ENCODE measurements at places on chromosomes 2 and 18.
A peak's percentile ranks its signal among the peaks of the same experiment; 100 is the strongest.

DNA sequence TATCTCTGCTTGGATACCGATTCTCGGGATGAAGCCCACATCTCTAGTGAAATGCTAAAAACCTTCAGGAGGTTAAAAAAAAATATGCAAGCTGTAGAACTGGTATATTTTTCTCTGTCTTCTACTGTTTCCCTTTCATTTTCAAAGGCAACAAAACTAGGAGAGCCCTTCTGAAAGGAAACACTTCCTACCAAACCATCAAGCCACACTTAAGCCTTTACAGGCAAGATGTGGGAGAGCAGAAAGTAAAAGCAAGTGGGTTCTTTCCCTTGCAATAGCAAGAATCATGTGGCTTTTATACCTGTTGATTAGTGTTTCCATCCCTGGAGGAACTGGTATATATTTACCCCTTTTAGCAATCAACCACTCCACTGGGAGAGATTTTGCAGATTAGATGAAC, 147.9 kb upstream of the ACAA2 start:
- no peak for DNase-seq

DNA sequence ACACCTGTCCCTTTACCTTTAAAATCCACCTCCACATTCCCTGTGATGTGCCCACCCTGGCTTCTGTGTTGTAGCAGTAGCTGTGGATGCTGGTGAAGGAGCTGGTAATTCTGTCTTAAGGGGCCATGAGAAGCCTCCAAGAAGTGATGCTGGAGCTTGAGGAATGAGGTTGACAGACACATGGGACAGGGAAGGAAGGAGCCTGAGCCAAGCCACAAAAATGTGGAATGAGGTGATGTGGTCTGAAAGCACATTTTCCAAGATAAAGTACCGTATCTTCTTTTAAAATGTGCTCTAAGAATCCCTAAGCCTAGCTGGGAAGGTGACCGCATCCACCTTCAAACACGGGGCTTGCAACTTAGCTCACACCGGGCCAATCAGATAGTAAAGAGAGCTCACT, 31.2 kb downstream of the VWA3B start:
- DNase-seq = no peak

- no peak for DNase-seq
Measured at GRCh38 chr2:121561617-121562268, 31.1 kb downstream of the RNU4ATAC start.

DNA sequence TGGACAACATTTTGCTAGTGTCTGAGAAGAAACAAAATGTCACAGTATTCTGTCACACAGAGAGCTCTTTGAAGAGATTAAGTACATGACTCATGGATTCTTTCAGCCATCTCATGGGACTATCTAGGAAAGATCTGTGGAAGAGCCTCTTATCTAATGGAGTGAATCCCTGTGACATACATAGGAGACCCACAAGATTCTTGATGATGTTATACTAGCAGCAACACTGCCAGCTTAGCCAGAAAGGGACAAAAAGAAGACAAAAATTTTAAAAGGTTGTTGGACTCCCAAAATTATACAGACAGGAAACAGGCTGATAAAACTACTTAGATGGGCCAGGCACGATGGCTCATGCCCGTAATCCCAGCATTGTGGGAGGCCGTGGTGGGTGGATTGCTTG, 143.3 kb upstream of the MGAT5 start:
- no peak for DNase-seq

DNA sequence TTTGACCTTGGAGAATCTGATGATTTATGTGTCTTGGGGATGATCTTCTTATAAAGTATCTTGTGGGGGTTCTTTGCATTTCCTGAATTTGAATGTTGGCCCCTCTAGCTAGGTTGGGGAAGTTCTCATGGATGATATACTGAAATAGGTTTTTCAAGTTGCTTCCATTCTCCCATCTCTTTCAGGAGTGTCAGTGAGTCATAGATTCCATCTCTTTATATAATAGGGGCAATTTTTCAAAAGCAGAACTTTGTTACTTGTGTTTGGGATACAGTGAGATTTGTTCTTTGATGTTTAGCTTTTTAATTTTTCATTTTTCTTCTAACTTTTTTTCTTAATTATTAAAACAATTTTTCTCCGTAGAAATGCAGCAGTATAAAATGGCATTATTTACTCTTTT, 19.4 kb downstream of the TMEM87B start:
- no peak for DNase-seq

DNA sequence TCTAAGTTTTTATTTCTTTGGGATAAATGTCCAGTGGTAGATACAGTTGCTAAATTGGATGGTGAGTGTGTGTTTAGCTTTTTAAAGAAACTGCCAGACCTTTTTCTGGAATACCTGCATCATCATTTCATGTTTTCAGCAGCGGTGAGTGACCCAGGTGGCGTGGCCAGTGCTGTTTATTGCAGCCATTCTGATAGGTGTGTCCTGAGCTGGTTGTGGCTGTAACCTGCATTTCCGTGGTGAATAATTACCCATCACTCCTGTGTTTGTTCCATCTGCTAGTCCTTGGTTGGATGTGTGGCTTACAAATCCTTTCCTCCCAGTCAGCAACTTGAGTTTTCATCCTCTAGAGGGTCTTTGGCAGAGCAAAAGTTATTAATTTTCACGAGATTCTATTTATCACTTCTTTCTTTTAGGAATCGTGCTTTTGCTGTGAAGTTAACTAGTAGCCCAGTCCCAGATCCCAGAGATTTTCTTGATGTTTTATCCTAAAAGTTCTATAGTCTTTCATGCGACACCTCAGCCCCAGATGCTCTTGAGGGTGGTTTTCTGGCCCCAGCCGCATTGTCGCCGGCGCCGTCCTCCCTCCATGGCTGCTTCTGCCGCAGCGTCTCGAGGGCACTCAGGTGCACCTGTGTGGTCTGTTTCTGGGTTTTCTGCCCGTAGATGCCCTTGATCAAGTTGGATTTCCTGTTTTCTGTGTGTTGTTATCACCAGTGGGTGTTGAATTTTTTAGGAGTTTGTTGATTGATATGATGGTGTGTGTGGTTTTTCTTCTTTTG, 44.9 kb downstream of the CTDP1 start:
- DNase-seq = no peak

- DNase-seq = no peak
Measured at GRCh38 chr2:195318440-195319111, 338.4 kb upstream of the SLC39A10 start.

GRCh38 chr2:1707771-1708418, 36.4 kb downstream of the PXDN start:
- no peak for DNase-seq

- no peak for DNase-seq
Measured at GRCh38 chr2:234032279-234032856, 18.1 kb upstream of the SPP2 start.

- DNase-seq = no peak
Measured at GRCh38 chr2:204346906-204347305, 198.4 kb upstream of the PARD3B start.

- no peak for DNase-seq
Measured at GRCh38 chr2:54768772-54769428, 45.4 kb downstream of the EML6 start.

DNA sequence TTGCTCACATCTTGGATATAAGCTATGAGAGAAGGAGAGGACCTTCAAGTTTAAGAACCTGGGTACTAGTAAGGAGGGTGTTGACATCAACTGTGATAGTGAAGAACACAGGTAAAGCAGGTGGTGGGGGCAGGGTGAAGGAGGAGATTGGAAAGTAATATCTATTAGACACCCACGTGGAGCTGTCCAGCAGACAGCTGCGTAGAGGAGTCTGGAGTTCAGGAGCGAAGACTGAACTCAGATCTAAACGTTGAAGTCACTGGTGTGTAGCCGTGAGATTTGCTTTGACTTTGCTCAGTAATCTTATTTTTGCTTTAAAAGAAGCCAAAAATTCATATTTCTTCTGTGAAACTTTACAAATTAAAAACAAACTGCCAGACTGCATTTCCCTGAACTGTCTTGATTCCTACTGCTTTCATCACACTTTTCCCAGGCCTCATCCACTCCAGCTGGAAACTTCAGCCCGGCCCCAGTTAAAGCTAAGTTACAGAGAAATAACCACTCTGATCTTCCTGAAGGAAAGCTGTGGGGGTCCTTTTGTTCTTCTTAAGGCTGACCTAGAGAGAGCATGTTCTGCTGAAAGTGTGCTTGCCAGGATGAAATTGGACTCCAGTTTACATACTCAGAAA, 533.3 kb downstream of the CNTNAP5 start:
- DNase-seq = no peak

GRCh38 chr18:55477499-55477859, 110.5 kb downstream of the TCF4 start:
- DNase-seq = no peak

- DNase-seq = no peak
Measured at GRCh38 chr18:74213429-74213828, 65.1 kb downstream of the TIMM21 start.

- peak; percentile 27 for DNase-seq
Measured at GRCh38 chr2:70946832-70947442, 11.2 kb downstream of the ATP6V1B1 start.

DNA sequence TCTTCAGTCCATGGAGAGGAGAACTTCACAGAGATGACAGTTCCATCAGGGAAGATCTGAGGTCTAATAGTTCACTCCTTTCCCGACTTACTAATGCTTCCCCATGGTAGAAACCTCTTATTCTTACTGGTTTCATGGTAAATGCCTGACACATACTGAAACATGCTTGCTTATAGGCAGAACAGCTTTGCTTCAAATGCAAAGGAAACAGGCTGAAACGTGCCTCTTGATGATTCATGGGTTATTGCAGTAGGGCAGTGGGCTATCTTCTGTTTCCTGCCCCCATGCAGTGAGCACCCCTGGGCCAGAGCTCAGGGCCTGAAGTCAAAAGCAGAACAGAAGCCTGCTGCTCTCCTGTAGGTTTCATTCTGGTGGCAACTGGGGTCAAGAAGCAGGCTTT, 223.5 kb downstream of the RDH14 start:
- DNase-seq = no peak

DNA sequence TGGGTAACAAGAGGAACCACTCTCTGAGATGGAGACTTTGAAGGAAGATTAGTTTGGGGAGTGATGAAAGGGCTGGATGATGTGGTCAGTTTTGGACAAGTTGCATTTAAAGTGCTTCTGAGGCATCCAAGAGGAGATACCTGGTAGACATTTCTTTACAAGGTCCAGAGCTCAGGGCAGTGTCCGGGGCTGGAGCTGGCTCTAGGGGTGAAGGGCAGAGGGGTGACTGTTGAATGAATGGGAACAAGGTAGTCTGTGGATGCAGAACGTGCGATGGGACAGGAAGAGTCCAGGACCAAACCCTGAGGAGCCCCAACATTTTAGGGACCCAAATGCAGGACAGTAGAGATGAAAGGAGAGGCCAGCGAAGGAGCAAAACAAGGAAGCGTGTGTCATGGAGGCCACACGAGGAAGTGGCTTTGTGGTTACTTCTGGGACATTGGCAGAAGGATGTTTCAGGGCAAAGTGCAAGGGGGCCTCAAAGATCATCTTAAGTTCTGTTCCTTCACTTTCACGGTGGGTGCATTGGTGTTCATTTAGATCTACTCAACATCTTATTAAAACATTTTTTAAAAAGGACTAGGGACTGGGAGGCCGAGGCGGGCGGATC, 13.6 kb upstream of the GPR35 start:
- DNase-seq = no peak

GRCh38 chr2:112164876-112165275, 26.7 kb downstream of the FBLN7 start:
- DNase-seq = no peak

DNA sequence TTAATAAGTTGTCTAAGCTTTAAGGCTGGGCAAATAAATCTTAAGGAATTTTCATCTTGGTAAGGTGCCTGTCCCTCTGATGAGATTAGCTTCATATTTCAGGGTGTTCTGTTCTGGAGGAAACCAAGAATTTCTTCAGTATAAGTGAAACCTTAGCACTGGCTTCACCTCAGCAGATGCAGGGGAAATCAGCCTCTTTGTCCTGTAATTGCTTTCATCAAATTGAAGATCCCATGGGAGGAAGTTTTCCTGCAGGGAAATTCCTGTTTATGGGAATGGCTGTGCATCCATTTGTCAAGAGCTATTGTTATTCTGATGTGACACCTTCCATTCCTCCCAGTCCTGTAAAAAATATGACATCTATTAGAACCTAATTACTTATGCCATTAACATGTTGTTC, 174.5 kb downstream of the PTPRM start:
- DNase-seq = no peak

- DNase-seq = no peak
Measured at GRCh38 chr18:38790303-38790702, 1224.7 kb upstream of the CELF4 start.

- no peak for DNase-seq
Measured at GRCh38 chr2:218091746-218092145, 22.7 kb downstream of the RUFY4 start.

GRCh38 chr2:168738062-168738461, 64.4 kb upstream of the NOSTRIN start:
- no peak for DNase-seq

- DNase-seq = no peak
Measured at GRCh38 chr2:203870481-203870880, 2.9 kb downstream of the CTLA4 start.

GRCh38 chr2:16404551-16405300, 260.9 kb downstream of the CYRIA start:
- no peak for DNase-seq

DNA sequence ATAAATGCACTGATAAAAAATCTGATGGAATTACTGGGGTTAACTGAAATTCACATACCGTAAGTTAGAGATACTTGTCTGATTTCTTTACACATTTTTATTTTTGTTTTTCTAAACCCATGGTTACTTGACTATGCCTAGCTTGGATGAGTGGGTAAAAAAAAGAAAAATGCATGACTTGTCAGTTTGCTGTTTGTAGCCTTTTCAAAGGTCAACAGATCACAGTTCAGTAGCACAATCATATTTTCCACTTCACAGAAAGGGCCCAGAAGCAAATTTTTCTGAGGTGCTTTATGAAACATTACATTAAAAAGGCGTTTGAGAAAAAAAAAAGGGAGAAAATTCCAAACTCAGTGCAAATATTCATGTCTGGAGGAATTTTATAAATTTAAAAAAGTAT, 16.4 kb downstream of the SLC16A14 start:
- no peak for DNase-seq

- DNase-seq = no peak
Measured at GRCh38 chr2:37573451-37574388, 97.7 kb downstream of the CDC42EP3 start.

GRCh38 chr2:160223560-160223959, 23.5 kb upstream of the ITGB6 start:
- DNase-seq = no peak

DNA sequence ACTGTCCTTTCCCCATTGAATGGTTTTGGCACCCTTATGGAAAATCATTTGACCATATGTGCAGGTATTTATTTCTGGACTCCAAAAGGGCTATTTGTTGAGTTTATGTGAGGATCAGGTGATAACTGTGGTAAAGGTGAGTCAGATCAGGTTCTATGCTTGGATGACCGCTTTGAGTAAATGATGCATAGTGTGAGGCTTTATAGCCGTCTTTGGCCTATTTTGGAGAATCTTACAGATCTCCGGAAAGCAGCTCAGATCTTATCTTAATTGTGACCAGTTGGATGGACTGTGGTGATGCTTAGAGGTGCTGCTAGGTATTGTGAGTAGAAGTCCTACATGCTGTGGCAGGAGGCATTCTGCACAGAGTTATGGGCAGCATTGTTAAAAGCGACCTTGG, 126.2 kb downstream of the METTL8 start:
- DNase-seq = no peak

GRCh38 chr2:159044804-159045286, 76.4 kb downstream of the TANC1 start:
- no peak for DNase-seq

Data from stimulated activated CD4-positive, alpha-beta T cell treated with anti-CD3 and anti-CD28 coated beads, Interleukin-1b, Interleukin-23, amount 100 ng/mL, for 1 hour (primary cell).